Kidney (tissue), 22 donors: ENCODE measurements at places on chromosomes 13 and 19. TPM values are rescaled to one million over a fixed set of nuclear protein-coding genes. Genes with fewer than 3 reads are reported as not detected.
A peak's percentile ranks its signal among the peaks of the same experiment; 100 is the strongest.

DNA sequence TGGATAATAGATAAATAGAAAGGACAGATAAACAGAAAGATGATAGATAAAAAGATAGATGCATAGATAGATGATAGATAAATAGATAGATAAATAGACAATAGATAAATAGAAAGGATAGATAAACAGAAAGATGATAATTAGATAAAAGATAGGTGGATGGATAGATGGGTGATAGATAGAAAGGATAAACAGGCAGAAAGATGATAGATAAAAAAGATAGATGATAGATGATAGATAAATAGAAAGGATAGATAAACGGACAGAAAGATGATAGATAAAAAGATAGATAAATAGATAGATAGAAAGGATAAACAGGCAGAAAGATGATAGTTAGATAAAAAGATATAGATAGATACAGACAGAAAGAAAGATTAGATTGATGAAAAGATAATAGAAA, 92.3 kb upstream of the UQCRFS1 start:
- DNase-seq = no peak
- no peaks in the 10 kb centered on the region for H3K4me1 ChIP-seq
- H3K36me3 ChIP-seq = no peaks in the 10 kb centered on the region
- no peak overlapping the region for H3K4me3 ChIP-seq

DNA sequence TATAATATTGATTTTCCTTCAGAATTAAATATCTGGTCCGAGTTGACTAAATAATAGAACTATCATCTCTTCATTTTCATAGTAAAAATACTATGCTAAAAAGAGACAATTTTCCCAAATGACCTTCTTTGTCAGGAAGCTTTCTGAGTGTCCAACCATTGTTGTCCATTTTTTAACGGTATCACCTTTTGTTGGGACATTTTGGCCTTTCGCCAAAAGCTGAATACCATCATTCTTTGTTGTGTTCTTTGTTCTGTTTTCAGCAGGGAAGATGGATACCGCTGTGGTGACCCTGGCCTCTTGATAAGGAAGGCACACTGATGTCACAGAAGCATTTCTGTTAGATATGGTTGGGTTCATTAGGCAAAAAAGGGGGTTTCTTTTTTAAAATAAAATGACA, 654.4 kb upstream of the GPC6 start:
- no peak overlapping the region for H3K4me3 ChIP-seq
- no peaks in the 10 kb centered on the region for H3K27me3 ChIP-seq
- H3K36me3 ChIP-seq = no peaks in the 10 kb centered on the region
- no peak for DNase-seq
- H3K27ac ChIP-seq = no peak overlapping the region

GRCh38 chr13:43408274-43408673, 378.5 kb downstream of the ENOX1 start:
- H3K27ac ChIP-seq = no peak overlapping the region
- H3K36me3 ChIP-seq = no peaks in the 10 kb centered on the region
- no peaks in the 10 kb centered on the region for H3K27me3 ChIP-seq
- H3K4me3 ChIP-seq = no peak overlapping the region
- no peak for DNase-seq

DNA sequence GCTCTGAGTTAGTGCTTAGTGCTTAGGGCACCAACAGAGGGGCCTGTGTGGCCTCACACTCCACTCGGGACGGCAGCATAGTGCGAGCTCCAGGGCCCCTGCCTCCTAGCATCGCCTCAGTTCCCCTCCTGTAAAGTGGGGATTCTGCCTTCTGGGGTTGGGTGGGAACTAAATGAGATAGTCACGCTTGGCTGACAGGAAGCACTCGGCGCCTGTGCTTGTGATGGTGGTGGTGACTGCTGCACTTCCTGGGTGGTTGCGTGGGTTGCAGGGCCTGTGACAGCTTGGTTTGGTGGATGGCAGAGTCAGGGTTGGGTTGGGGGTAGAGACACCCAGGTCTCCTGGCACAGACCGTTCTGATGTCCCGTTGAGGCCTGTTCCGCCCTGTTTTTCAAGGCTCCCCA, 7.7 kb downstream of the PLEKHF1 start:
- no peak overlapping the region for H3K4me3 ChIP-seq
- H3K27ac ChIP-seq = no peak overlapping the region
- no peaks in the 10 kb centered on the region for H3K4me1 ChIP-seq
- no peaks in the 10 kb centered on the region for H3K36me3 ChIP-seq

- H3K27me3 ChIP-seq = no peaks in the 10 kb centered on the region
- H3K4me3 ChIP-seq = no peak overlapping the region
- no peaks in the 10 kb centered on the region for H3K36me3 ChIP-seq
- no peak for DNase-seq
- H3K4me1 ChIP-seq = no peaks in the 10 kb centered on the region
These were observed 41.9 kb downstream of the ADPRHL1 start for GRCh38 chr13:113411216-113412023.

- no peak overlapping the region for H3K27ac ChIP-seq
- H3K27me3 ChIP-seq = no peaks in the 10 kb centered on the region
- H3K4me1 ChIP-seq = peaks cover 2% of the 10 kb centered on the region
These were observed 37.2 kb downstream of the METTL21C start for GRCh38 chr13:102657630-102658029.

- H3K27ac ChIP-seq = no peak overlapping the region
- no peaks in the 10 kb centered on the region for H3K36me3 ChIP-seq
- no peaks in the 10 kb centered on the region for H3K27me3 ChIP-seq
- DNase-seq = no peak
- no peaks in the 10 kb centered on the region for H3K4me1 ChIP-seq
These were observed 1.0 kb upstream of the OR7C2 start for GRCh38 chr19:14940266-14940665.

GRCh38 chr13:100530671-100531213, 57.8 kb downstream of the GGACT start:
- peaks cover 7% of the 10 kb centered on the region for H3K4me1 ChIP-seq
- no peak overlapping the region for H3K4me3 ChIP-seq
- peak overlapping the region; percentile 17 for H3K27ac ChIP-seq
- no peaks in the 10 kb centered on the region for H3K27me3 ChIP-seq

DNA sequence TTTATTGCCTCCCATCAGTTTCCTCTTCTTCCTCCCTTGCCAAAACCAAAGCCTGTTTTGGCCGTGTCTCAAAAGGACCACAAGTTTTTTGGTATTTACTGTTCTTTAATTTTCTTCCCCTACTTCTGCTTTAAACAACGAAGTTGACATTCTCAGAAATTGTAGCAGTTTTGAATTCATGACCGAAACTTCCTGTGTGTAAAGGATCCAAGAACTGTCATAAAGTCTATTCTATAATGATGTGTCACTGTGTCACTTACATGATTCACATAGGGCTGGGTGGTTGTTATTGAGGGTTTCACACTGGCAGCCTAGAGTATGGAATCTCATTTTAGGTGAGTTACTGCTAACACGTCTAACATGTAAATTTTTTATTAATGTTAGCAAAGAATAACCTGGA, 741.0 kb upstream of the KLHL1 start:
- H3K27me3 ChIP-seq = no peaks in the 10 kb centered on the region
- no peak for DNase-seq
- no peaks in the 10 kb centered on the region for H3K4me1 ChIP-seq
- H3K4me3 ChIP-seq = no peak overlapping the region
- H3K36me3 ChIP-seq = no peaks in the 10 kb centered on the region

The MEIOSIN gene
- not detected for total RNA-seq

The ZNF571 gene
- total RNA-seq = 8.1 TPM

The ADPRHL1 gene
- 1.5 TPM for total RNA-seq

The NPAS1 gene
- 0.38 TPM for total RNA-seq

The RXFP2 gene
- 0.09 TPM for total RNA-seq

The FPR1 gene
- 16.6 TPM for total RNA-seq
